ENCODE measurements at places on chromosomes 5 and 9. TPM values are rescaled to one million over a fixed set of nuclear protein-coding genes. Genes with fewer than 3 reads are reported as not detected.

SLC6A7 gene
- total RNA-seq: 0.03 TPM

- DNase-seq: no peak
Measured at GRCh38 chr9:110541950-110542349, 37.6 kb downstream of the SVEP1 start.

BAAT gene
- total RNA-seq: 0.03 TPM

ELOVL7 gene
- 4.4 TPM for total RNA-seq

- no peak for DNase-seq
Measured at GRCh38 chr5:74282490-74282889, 358.0 kb downstream of the ENC1 start.

GABRA6 gene
- total RNA-seq: 1.9 TPM

SEMA4D gene
- 5.0 TPM for total RNA-seq

- DNase-seq: no peak
Measured at GRCh38 chr9:28781481-28781880, 1208.2 kb upstream of the C9orf72 start.

DNA sequence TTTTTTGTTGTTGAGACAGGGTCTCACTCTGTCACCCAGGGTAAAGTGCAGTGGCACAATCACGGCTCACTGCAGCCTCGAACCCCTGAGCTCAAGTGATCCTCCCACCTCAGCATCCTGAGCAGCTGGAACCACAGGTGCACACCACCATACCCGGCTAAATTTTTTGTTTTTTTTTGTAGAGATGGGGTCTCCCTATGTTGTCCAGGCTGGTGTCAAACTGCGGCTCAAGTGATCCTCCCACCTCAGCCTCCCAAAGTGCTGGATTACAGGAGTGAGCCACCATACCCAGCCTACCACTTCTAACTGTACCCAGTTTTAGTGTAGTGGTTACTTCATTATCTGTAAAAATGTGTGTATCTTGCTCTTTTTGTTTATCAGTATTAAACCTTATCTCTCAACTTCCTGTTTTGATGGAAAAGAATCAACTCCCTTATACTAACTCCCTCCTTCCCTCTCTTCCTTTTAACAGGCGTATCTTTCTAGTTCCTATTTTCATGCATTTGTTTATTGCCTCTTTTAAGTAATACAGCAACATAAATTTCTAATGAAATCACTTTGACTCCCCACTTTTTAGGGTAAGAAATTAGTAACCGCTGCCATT lies 33.1 kb downstream of the GRAMD2B start:
- DNase-seq: no peak

DNA sequence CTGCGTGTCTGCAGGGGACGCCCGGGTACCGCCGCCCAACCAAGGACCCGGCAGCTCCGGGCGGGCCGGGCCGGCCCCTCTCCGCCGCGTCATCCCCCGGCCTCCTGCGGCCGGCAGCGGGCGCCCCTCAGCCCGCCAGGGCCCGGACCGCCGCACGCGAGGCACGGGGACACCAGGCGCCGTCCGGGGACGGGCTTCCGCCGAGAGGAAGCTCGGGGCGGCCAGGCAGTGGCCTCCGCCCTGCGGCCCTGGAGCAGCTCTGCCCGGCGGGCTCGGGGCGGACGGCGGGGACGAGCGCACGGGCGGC lies 373 bp downstream of the FBXW5 start:
- DNase-seq: peak; percentile 32

DNA sequence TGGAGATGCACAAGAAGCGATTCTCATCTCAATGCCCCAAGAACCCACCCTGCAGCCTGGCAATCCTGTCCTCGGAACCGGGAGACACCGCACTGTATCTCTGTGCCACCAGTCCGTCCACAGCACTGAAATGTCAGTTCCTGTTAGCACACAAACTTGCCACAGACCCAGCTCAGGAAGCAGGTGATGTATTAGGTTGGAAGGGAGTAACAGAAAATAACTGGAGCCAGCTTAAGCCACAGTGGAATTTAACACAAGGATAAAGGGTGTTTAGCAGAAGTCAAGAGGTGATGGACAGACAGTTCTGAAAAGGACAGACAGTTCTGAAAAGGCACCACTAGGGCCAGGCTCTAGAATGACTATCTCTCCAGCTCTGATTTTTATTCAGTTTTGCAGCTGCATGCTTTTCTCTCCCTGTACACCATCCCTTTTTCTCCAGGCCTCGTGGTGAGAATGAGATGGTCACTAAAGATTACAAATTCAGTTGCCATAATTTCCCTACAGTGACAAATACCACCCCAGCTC lies 114.4 kb downstream of the ANKRD18B start:
- DNase-seq: no peak

CSF1R gene
- total RNA-seq: 2.3 TPM

DNA sequence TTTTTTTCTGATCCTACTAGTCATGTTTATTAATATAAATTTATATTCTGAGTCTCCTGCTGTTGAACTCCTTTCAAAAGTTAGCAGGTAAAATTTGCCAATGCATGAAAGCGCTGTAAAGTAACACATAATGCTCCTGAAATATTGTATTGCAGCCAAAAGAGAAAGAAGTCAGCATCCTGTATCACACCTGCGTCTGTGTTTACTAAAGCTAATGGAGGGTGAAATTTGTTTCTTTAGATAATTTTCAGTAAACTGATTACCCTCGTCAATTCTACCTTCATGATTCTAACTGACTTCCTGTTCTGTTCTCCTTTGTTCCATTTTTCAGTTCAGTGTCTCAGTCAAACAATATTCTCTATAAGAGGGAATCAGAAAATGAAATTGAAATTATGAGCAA lies 415.4 kb downstream of the CDH9 start:
- no peak for DNase-seq

INVS gene
- 17.3 TPM for total RNA-seq

DNA sequence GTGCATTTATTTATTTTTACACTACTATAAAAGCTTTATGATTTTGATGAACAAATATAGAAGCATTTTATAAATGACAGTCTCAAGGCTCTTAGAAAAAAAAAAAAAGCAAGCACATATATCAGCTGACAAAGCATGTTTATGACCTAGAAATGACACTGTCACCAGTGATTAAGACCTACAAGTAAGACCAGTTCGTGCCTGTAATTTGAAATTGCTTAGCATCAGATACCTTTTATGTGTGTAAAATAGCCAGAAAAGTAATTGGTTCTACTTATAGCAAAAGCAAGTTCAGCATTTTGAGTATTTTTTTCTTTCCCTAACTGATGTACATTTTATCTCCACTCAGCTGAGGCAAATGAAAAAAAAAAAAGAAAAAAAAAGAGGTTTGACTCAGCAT lies 808.4 kb downstream of the CDH18 start:
- no peak for DNase-seq

- DNase-seq: peak; percentile 93
Measured at GRCh38 chr5:140220032-140220697, 45.2 kb downstream of the CYSTM1 start.

SLC36A2 gene
- total RNA-seq: not detected

GRCh38 chr9:33946779-33947535 lies 101.7 kb downstream of the UBAP2 start:
- peak; percentile 91 for DNase-seq

SPINK6 gene
- total RNA-seq: 1.2 TPM

SNCAIP gene
- 6.5 TPM for total RNA-seq

DNA sequence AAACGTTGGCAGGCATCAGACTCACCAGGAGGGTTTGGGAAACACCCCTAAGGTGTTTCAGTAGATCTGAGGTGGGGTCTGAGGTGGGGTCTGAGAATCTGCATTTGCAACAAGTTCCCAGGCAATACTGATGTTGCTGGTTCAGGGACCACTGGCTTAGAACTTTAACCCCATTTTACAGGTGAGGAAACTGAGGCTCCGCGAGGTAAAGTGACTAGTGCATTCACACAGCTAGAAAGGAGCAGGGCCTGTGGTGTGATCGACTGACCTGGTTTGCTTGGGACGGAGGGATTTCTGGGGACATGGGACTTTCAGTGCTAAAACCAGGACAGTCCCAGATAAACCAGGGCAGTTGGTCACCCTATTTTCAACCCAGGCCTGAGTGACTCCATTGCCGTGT lies 81.4 kb upstream of the ZNF618 start:
- DNase-seq: no peak

- no peak for DNase-seq
Measured at GRCh38 chr5:171840711-171841522, 55.3 kb downstream of the SMIM23 start.

SLF1 gene
- 20.7 TPM for total RNA-seq

DNA sequence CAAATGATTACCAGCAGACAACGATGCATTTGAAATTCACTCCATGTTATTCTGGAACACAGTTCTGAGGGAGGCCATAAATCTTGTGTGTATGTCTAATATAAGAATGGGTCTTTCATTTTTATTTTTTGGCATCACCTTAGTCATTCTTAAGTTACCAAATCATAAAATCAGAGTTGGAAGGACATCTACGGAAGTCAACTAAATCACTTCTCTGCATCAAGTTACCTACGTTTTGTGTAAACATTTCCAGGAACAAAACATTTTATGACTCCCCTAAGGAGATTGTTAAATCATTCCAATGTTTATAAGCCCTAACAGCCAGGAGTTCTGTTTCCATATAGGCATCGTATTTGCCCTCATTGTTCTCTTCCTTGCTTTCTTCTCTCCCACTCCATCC lies 378.2 kb downstream of the FAM170A start:
- DNase-seq: no peak

MSMP gene
- not detected for total RNA-seq

- DNase-seq: no peak
Measured at GRCh38 chr5:168713051-168713450, 133.9 kb upstream of the PANK3 start.
